ENCODE measurements at places on chromosomes 4 and X.

- DNase-seq, result no peak
Measured at GRCh38 chr4:74266081-74266480, 42.2 kb upstream of the EPGN start.

DNA sequence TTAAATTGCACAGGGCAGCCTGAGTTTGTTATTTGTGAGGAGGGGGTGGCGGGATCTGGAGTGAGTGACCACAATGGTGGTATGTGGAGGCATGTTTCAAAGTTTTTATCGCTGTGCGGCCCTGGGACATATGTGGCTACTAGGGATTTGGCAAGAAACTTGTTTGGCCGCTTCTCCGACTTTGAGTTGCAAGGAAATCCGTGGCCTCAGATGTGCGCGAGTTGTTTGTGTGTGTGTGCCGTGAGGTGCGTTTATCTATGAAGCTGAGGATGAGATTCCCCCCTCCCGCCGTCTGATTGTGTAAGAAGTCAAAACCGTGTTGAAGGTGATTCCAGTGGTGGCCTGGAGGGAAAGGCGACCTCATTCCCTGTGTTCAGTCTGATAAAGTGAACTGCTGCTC lies 1.4 kb downstream of the JADE3 start:
- no peak for DNase-seq

GRCh38 chrX:108527724-108528123 lies 88.1 kb downstream of the COL4A5 start:
- DNase-seq, result no peak

GRCh38 chr4:83272900-83273299 lies 11.7 kb downstream of the COQ2 start:
- DNase-seq, result no peak

DNA sequence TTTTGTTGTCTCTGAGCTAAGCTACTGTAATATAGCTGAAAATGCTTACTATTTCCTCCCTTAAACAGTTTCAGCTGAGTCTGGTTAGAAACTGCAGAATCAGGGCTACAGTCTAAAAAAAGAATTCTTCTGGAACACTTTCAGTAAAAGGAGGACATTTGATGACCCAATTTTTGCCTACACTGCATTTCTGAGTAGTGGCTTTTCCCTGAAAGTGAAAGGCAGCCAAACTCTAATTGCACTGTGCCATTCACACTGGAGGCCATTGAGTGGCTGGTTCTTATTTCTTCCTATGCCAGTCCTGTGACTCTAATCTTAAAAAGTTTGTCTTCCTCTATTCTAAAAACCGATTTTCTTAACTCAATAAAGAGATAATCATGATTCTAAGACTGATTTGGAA lies 526.0 kb downstream of the CFAP47 start:
- no peak for DNase-seq

DNA sequence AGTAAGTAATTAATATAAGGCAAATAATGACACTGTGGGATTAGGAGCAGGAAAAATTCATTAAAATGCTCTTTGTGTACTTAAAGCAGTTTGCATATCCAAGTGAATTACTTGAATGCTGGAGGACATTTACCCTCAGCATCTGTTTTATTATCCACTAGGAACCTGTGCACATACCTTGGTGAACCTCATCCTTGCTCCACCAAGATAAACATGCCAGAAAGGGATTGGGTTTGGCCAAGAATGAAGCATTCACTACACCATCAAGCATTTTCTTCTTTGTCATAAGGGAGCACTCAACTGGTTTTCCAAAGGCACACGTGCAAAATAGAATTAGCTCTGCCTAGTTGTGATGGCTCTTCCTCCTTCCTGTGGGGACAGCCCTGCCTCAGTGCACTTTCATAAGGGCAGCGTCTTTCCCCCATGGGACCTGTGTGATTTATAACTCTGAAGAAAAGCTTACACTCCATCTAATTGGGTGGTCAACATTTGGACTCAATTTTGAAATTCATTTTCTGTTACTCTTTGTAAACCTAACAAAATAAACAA lies 291.7 kb downstream of the USP46 start:
- DNase-seq, result no peak

GRCh38 chr4:148964456-148964855 lies 522.2 kb upstream of the NR3C2 start:
- DNase-seq, result no peak

GRCh38 chrX:44178274-44179053 lies 165.0 kb downstream of the EFHC2 start:
- no peak for DNase-seq

DNA sequence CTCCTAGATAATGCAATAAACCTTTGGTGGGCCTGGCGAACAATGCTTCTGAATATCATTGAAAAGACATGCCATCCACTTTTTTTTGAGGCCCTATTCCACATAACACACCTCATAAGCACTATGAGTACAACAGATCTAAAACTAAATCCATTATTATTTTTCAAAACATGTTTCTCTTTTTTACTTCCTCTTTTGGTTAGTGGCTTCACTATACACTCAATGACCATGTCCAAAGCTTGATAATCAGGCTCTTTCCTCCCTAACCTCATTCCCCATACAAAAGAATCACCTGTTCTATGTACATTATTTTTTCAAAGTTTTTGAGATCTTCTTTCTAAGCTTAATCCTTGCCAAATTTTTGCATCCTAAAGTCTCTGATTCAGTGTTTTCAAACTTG lies 20.4 kb upstream of the NPY2R start:
- no peak for DNase-seq

DNA sequence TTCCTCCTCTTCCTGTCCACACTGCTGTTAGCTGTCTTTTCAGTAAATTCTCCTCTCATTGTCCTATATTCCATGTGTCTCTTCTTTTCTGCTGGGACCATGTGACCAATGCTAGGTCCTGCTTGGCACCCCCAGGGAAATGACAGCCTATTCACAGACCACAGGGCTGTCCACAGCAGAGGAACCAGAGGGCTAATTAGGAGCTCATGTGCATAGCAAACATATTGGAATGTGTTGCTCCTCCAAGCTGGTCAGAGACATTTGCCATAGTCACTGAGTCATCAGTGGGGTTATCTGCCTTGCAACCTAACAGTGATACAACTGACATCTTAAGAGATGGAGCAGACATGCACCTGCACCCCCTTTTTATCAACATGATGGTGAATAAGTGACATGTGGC lies 67.9 kb upstream of the PUDP start:
- no peak for DNase-seq

DNA sequence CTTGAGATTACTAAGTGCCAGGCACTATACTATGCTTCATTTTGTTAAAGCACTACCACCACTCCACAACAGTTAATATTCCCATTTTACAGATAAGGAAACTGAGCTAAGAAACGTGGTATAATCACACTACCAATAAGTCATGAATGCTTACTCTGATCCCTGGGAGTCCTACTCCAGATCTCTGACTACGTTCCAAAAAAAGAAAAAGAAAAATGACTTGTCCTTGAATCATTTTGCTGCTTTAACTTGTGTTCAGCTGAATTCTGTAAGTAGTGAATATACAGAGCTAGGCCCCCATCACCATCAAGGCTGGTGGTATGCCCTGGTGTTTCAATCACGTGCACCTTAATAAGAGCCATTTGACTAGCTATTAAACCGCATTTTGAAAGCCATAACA lies 39.4 kb downstream of the LDB2 start:
- no peak for DNase-seq

GRCh38 chrX:56757327-56757726 lies 28.3 kb downstream of the NBDY start:
- no peak for DNase-seq

DNA sequence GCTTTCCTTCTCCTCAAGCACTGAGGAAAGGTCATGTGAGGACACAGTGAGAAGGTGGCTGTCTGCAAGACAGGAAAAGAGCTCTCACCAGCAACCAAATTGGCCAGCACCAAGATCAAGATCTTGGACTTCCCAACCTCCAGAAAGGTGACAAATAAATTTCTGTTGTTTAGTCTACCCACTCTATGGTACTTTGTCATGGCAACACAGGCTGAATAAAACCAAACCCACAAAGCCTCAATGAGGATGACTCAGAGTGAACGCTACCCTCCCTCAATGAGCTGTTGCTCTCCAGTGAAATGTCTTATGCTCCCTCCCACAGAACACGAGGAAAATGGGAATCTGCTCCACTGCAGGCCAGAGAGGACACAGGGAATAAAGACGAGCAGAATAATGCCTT lies 244.1 kb downstream of the RAB28 start:
- DNase-seq, result no peak

- no peak for DNase-seq
Measured at GRCh38 chr4:101615652-101616051, 174.9 kb upstream of the BANK1 start.

GRCh38 chrX:9370893-9371292 lies 94.0 kb upstream of the TBL1X start:
- no peak for DNase-seq

DNA sequence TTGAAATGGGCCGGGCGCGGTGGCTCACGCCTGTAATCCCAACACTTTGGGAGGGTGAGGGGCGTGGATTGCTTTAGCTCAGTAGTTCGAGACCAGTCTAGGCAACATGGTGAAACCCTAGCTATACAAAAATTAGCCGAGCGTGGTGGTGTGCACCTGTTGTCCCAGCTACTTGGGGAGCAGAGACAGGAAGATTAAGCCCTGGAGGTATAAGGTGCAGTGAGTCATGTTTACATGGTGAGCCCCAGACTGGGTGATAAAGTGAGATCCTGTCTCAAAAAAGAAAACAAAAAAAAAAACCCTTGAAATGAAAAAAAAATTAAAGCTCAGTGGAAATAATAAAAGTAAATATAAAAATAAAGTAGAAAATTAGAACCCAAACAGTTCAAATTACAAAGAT lies 6.9 kb upstream of the XAGE2 start:
- no peak for DNase-seq

Measured in stimulated activated CD4-positive, alpha-beta T cell treated with anti-CD3 and anti-CD28 coated beads, Interleukin-2, amount 100 ng/mL, for 48 hours (primary cell).